ENCODE measurements at places on chromosomes 2 and 18.

DNA sequence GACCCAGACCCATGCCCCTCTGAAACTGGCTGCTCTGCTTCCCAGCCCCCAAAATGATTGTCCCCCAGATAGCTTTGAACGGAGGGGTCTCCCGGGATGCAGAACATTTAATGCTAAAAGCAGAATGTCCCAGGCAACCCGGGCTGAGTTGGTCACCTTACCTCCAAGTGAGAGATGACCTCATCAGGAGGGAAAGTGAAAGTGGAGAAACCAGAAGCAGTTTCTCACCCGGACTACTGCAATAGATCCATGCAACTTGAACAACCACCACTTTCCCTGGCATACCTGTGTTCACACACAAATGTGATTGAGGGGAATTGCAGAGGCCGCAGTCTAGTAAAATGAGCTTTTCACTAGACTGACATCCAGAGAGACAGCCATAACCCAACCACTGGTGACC lies 75.3 kb upstream of the NPAS2 start:
- no peak for DNase-seq

GRCh38 chr2:171956135-171956825 lies 34.0 kb downstream of the HAT1 start:
- no peak for DNase-seq

- DNase-seq: no peak
Observed at GRCh38 chr18:61991201-61991600, 98.4 kb upstream of the RNF152 start.

GRCh38 chr2:101883860-101884259 lies 107.9 kb upstream of the IL1R2 start:
- DNase-seq: no peak

- DNase-seq: no peak
Observed at GRCh38 chr2:138630164-138630563, 128.6 kb downstream of the SPOPL start.

GRCh38 chr2:108376774-108377173 lies 980 bp upstream of the SULT1C4 start:
- no peak for DNase-seq

Data from cortex of kidney (tissue), 1 donor.